ENCODE measurements at places on chromosomes 2 and 18.

DNA sequence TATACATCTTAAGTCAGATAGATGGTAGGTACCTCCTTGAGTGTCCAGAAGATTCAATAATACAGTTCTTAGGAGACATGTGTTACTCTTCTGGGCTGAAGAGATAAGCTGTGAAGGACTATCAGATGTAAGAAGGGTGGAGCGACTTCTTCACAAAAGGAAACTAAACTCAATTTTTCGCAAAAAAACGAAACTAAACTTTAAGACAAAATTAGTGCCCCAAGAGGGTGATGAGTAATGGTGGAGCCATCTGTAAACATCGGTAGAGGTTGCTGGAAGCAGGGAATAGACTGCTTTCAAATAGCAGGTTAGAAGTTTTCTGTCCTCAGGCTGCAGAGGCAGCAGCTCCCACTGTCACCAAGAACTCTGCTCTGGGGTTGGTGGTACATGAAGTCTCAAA lies 111.6 kb upstream of the TACR1 start:
- no peak for DNase-seq

- no peak for DNase-seq
Measured at GRCh38 chr18:33710269-33710668, 132.2 kb downstream of the ASXL3 start.

DNA sequence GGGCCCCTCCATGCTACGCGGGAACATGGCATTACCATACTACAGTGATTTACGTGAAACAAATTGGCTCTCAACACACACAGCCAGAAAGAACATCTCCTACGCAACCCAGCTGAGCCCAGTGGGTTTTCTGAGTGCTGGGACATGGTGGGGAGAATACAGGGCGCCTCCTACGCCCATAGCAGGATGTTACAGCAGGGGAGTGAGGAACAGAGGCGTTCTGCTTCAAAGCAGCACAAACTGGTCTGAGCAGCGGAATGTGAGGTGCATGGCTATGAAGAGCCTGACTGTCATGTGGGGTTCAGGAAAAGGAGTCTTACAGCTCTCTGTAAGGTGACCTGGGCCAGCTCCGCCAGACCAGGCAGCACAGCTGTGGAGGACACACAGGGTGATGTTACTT lies 108.6 kb upstream of the REV1 start:
- DNase-seq, result no peak

DNA sequence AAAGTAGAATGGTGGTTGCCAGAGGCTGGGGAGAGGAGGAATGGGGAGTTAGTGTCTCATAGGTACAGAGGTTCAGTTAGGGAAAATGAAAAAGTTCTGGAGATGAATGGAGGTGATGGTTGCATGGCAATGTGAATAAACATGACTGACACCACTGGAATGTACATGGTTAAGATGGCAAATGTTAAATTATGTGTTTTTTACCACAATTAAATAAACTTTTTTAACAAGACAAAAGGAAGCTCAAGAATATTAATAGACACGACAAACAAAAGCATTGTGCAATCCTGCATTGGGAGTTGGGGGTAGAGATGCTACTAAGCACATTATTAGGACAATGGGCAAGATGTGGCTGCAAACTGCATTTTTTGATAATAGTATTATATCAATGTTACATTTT lies 147.7 kb downstream of the TWIST2 start:
- DNase-seq, result no peak

DNA sequence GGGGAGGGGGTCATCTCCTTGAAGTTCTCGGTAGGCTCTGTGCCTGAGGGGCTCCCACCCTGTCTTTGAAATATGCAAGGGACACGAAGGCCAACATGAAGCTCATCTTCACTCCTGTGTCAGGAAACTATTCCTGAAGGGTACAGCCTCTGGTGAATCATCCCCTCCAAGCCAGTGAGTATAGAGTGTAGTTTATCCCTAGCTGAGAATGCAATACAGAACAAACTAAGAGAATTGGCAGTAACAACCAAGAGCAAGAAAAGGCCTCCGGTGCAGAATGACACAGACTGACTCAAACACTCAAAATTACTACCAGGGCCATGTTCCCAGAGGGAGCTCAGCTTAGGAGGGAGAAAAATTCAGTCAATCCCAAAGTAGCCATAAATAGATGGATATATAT lies 413.3 kb downstream of the BCL11A start:
- DNase-seq, result no peak

DNA sequence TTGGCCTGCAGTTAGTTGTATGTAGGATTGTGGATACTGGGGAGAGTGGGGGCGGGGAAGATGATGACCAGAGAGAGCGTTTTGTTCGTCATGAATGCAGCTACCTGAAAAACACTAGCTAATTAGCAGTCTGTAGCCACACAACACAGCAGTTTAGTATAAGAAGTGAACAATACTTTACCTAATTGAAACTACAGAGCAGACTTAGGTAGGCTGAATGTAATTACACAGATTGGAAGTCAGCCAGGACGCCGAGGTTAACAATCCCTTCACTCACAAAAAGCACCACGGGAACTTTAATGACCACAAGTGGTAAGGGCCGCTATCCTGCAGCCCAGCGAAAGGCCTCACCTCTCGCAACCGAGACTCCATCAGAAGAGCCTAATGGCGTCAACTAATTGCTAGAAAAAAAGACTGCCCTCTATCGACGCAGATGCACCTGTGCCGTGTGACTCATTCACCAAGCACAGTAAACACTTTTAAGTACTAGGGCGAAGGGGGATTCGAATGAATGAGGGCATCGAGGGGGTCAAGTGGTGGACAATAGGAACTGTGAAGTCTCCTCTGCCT lies 591.0 kb downstream of the ARHGAP15 start:
- no peak for DNase-seq

DNA sequence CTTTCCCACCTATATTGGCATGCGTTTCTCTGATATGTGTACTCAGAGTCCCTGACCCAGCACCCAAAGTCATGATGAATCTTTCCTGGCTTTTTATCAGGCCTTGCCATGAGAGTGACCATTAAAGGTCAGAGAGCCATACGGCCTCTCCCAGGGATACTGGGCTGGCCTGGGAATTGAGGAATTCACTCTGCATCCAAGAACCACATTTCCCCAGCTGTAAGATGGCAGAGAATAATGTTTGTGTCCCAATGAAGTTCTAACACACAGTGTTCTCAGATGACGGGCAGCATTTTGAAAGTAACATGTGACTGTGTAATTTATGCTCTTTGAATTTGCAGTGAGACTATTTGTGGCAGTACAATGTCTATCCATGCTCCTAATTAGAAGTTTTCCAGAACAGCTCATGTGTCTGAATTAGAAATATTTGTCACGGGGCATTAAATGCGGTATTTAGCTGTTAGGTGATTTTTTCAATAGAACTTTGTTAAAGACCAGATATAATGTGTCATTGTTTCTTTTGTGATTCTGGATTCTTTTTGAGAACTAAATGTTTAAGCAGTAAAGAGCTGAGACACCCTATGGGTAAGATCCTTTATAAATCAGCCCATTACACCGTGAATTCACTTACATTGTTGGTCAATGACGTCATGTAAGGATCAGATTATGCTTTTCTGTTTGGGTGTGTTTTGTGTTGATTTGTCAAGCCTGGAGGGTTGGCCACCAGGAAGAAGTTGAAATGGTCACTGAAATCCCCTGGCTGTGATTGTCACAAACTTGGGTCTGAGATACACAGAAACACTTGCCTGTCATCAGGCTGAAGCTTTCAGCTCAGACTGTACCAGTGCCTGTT lies 7.3 kb upstream of the SLC3A1 start:
- peak; percentile 28 for DNase-seq

DNA sequence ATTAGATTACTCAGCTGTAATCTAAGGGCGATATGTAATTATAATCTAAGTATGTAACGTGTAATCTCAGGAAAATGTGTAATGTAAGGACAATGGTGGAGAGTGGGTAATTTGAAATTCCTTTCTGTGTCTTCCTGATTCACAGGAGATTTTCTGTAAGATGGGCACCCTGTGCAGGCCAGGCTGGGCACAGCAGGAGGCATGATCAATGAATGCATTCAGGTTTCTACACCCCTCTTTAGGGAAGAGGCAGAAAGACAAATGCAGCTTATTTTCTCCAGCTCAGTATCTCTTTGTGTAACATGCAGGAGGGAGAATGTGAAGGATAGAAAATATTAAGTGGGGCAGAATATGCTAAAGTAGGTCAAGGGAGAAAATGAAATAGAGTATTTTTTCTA lies 320.1 kb downstream of the PIK3C3 start:
- no peak for DNase-seq

DNA sequence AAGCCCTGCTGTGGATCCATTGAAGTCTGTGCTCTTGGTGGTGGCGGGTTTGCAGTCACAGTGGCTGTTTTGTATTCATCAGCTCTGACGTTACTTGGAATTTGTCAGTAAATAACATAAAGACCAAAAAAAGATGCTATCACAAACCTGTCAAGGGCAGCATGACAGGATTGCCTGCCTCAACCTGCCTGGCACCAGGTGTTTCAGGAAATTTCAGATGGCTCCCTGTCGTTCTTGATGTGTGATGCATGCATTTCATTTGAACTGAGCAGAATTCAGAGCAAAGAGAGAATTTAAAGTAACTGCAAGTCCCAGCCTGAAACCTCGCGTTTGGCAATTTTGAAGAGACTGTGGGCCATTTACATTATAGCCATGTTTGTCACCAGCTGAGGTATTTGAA lies 50.3 kb upstream of the EPC2 start:
- DNase-seq, result no peak

- no peak for DNase-seq
Measured at GRCh38 chr2:109264595-109265328, 135.8 kb downstream of the SH3RF3 start.

GRCh38 chr2:45008296-45009129 lies 739 bp downstream of the SIX2 start:
- DNase-seq, result no peak

DNA sequence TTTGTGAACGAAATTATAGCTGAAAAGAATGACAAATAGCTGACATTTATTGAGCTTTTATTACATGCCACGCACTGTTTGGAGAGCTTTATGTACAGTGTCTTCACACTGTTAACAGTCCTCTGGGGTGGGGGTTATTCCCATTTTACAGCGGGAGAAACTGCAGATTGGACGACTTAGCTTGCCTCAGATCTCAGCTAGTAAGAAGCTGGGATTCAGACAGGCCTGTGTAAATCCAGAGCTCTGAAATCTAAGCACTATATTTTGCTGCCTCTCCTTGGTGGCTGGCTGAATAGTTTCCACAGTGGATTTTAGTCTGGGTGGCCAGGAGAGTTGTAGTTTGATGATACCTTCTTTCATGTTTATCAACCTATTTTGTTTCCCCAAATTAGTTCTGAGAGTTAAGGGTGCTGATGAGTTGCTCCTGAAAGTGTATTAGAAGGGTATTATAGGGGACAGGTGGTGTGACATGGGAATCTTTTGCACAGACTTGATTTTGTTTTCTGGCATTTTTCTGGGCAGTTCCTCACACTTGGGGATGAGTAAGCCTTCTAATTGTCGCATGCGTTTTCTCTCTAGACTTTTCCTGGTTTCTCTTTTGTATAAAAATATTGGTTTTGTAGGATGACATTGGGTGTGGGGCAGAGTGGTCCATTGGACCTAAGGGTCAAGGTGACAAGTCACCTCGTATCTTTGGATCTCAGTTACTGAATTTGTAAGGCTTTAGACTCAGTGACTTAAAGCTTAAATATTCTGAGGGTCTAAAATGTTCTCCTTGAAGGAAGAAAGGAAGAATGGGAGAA lies 1.5 kb downstream of the ACSL3 start:
- DNase-seq, result no peak

GRCh38 chr2:229261076-229261475 lies 10.0 kb downstream of the PID1 start:
- no peak for DNase-seq

DNA sequence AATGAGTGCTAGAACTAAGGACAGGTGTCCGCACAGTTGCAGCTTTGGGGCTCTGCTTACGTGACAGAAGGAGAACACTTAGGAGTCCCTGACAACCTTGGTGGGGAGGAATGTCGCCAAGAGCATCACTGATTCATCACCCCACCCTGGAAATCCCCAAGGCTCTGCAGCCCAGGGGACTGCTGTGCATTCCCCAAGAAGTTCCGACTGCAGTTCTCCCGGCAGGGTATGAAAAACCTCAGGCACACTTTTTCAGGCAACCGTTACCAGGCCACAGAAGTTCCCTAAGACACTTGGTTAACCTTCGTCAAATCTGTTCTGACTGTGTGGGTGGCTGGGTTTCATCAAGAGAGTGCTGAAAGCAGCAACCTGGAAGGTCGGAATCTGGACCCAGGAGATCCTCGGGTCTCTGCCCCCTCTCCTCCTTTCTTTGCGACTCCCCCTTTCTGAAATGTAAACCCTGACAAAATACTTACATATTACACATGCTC lies 192.1 kb upstream of the CXCR4 start:
- DNase-seq, result no peak

GRCh38 chr18:2197946-2198345 lies 373.4 kb downstream of the METTL4 start:
- DNase-seq, result peak; percentile 47

DNA sequence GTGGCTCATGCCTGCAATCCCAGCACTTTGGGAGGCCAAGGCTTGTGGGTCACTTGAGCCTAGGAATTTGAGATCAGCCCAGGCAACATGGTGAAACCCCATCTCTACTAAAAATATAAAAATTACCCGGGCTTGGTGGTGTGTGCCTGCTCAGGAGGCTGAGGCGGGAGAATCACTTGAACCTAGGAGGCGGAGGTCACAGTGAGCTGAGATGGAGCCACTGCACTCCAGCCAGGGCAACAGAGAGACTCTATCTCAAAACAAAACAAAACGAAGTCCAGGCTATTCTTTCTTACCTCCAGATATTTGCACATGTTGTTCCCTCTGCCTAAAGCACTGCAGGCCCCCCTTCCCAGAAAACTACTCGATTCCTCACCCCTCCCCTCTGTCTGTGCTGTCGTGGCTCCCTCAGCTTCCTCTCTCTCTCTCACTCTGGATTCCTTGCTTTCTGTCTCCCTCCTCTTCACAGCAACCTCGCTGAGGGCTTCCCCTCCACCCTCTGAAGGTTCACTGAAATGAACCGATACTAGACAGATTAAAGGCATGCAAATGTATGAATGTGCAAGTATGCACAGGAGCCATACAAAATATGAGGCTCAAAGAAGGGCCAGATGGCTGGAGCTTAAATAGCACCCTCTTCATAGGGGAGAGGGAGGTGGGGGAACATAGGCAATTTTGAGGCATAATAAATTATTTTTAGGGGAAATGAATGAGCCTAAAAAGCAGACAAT lies 18.5 kb downstream of the TMEM177 start:
- no peak for DNase-seq

DNA sequence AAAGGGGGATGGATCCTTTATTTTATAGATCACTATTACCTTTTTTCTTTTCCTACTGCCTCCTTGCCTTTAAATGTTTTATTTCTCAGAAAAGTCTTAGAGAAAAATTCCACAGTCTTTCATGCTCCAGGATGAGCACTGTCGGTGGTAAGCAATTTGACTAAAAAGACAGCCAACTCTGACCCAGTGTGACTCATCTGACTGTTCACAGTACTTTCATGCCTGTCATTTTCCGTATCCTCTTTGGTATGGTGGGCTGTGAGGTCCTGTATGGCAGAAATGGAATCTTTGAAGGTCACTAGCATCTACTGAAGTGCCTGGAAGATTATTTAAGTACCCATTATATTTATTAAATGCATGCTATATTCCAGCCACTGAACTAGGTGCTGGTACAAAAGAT lies 2.1 kb upstream of the RFTN2 start:
- DNase-seq, result no peak

Data from NCI-H226 (cell line).